ENCODE measurements at places on chromosomes 1 and 21. TPM values are rescaled to one million over a fixed set of nuclear protein-coding genes. Genes with fewer than 3 reads are reported as not detected.
A peak's percentile ranks its signal among the peaks of the same experiment; 100 is the strongest.

GRCh38 chr1:99761774-99762173 lies 4.7 kb downstream of the FRRS1 start:
- DNase-seq: no peak

DNA sequence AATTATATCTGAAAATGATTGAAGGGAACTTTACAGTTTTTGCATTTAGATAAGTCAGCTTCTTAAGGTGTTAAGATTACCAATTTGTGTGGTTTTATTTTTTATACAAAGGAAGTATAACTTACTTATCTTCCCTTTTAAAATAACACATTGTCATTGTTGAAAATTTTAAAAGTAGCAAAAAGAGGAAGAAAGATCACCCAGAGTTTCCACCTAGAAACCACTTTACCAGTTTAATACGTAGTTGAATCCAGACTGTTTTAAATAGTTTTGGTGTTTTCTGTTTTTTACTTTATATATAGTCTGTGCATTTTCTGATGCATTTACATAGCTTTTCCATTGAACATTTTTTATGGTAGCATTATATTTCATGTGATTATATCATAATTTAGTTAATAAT lies 6.1 kb downstream of the CCDC18 start:
- DNase-seq: no peak

DNA sequence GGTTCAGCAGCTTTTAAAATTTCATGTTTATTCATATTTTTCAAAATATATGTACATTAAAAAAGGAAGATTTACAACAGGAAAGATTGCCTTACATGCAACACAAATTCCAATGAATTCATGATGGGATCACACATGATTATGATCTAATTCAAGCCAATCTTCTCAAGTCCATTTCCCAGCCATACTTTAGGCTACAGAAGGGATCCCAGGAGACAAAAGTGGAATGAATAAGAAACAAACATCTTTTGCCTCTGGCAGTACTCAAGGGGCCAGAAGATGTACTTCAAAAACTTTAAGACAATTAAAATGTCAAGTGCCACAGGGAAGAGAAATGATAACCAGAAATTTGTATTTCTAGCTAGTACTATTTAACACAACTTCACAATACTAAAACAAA lies 10.2 kb upstream of the SH2D5 start:
- no peak for DNase-seq

- no peak for DNase-seq
Measured at GRCh38 chr1:44270686-44271628, 57.7 kb downstream of the DMAP1 start.

- no peak for DNase-seq
Measured at GRCh38 chr21:40070871-40071270, 203.6 kb downstream of the PCP4 start.

GRCh38 chr1:63867429-63868176 lies 93.8 kb downstream of the ROR1 start:
- DNase-seq: no peak

- peak; percentile 41 for DNase-seq
Measured at GRCh38 chr1:175678471-175678870, 64.9 kb downstream of the TNR start.

JAM2 gene
- 8.3 TPM for polyA plus RNA-seq

DNA sequence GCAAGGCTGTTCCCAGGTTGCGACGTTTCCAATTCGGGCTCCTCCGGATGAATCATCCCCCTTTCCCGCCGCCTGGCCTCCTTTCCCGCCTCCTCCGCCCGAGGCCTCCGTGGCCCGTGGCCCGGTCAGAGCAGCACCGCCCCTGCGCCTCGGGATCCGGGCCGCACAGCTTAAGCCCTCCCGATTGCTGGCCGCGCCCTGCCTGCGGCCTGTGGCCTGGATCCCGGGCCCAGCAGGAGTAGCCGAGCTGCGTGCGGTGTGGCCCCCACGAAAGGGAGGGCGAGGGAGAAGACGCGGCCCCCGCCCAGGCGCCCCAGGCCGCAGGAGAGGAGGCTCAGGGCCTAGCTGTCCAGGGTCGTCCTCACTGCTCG lies 1.0 kb downstream of the TMEM200B start:
- peak; percentile 49 for DNase-seq

- DNase-seq: no peak
Measured at GRCh38 chr21:36718951-36719501, 20.1 kb downstream of the SIM2 start.

DNA sequence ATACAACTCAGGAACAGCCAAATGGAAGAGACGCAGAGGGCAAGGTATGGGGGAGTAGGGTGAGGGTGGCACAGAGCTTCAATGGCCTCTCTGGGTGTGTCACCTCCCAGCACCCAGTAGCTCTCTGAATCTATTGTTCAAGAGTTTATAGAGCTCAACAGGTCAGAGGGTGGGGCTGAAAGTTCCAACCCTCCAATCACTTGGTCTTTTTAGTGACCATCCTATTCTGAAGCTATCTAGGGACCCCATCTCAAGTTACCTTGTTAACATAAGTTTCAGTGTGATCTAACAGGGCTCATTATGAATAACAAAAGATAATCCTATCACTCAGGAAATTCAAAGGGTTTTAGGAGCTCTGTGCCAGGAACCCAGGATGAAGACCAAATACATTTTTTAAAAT lies 31.2 kb upstream of the ZNF697 start:
- no peak for DNase-seq

THEM5 gene
- not detected for polyA plus RNA-seq

GRCh38 chr1:37157634-37158033 lies 123.3 kb upstream of the GRIK3 start:
- DNase-seq: no peak

DNA sequence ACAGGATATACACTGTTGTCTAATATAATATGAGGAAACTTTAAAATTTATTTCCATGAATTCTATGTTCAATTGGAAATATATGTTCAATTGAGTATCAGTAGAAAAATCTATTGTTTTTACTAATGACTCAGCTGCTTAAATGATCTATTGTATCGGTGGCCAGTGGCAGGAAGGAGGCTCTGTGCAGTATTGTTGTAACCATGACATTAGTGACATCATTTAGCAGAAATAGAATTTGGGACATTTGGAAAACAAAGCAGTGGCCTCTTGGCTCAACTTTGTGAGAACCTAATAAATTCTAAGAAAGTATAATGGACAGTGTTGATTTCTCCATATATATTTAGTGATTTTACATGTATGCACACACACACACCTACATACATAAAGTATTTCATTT lies 257.4 kb downstream of the PDE4B start:
- DNase-seq: no peak

DNA sequence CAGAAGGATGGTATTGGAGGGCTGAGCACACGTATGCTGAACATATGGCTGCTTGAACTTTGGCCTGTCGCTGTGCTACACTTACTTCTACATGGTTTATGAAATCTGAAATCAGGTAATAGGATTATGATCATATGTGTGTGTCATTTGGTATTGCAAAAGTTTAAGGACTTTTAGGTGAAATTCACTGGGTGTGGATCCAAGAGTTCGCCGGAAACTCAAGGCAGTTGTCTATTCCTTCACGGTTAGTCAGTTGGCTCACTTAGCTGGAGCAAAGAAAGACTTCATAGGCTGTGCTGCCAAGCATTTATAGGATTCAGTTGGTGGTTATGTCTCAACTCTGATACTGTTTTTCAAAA lies 927 bp downstream of the UAP1 start:
- DNase-seq: no peak

ALG14 gene
- polyA plus RNA-seq: 2.5 TPM

DNA sequence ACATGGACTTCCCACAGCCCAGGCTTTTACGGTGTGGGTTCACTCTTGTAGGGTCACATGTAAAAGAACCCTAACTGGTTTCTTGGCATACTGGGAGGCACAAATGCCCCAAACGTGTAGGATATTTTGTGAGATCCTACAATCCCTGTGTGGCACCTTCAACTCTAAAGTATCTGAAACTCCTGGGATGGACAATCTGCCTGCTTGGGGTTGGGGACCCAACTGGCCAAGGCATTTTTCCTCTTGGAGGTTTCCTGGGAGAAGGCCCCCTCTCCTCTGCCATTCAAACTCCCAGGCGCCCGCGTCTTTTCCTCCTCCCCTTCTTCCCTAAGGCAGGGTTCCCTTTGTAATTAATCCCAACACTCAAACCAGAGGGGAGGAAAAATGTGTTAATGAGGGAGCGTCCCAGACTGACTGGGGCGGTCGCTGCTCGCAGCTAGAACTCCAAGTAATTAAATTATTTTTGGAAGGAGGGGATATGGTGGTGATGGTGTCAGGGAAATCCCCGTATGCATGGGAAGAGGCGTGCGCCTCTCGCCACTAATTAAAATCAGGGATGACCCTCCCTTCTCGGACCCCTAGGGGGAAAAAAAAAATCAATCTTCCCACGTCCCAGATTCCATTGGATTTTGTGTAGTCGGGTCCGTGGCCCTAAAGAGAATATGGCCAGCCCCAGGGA lies 681 bp upstream of the VANGL2 start:
- no peak for DNase-seq

RAP1GAP gene
- polyA plus RNA-seq: 0.99 TPM

DNA sequence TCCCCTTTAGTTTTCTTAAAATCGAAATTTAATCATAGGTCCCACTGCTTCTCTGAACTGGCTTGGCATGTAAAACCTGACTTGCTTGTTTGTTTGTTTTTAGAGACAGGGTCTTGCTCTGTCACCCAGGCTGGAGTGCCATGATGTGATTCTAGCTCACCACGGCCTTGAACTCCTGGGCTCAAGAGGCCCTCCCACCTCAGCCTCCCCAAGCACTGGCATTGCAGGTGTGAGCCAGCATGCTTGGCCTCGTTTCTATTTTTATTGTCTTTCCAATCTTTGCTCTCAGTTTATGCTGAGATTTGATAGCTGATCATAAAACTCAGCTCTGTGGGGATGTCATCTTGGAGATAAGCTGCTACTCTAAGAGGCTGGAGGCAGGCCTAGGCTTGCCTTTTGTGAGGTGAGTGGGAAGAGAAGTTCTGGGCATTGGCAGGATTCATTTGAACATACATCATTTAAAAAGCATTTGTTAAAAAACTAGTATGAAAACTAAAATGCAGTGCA lies 51.5 kb upstream of the GCLM start:
- DNase-seq: no peak

MIXL1 gene
- not detected for polyA plus RNA-seq

- DNase-seq: no peak
Measured at GRCh38 chr1:21909787-21910503, 27.2 kb downstream of the HSPG2 start.

APOBEC4 gene
- not detected for polyA plus RNA-seq

SLC1A7 gene
- not detected for polyA plus RNA-seq

KRTAP10-5 gene
- not detected for polyA plus RNA-seq

- DNase-seq: no peak
Measured at GRCh38 chr1:173560285-173560880, 42.5 kb downstream of the SLC9C2 start.

LCE1E gene
- not detected for polyA plus RNA-seq

GRCh38 chr21:37402251-37402867 lies 35.8 kb downstream of the DYRK1A start:
- DNase-seq: no peak

EDARADD gene
- polyA plus RNA-seq: not detected

DNA sequence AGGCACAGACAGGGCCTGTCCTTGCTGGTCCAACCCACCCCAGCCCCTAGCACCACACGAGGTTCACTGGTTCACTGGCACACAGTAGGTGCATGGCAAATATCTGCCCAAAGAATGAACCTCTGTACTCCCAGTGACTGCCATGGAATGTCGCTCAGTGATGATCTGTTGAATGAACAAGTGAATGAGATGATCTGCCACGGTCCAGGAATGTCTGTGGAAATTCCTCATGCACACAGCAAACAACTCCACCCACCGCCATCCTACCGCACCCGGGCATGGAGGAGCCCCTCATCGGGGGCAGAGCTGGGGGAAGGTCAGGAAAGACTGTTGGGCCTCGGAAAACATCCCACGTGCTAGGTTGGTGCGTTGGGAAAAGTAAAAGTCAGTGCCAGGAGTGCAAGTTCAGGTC lies 1.7 kb downstream of the HSPG2 start:
- no peak for DNase-seq

DNA sequence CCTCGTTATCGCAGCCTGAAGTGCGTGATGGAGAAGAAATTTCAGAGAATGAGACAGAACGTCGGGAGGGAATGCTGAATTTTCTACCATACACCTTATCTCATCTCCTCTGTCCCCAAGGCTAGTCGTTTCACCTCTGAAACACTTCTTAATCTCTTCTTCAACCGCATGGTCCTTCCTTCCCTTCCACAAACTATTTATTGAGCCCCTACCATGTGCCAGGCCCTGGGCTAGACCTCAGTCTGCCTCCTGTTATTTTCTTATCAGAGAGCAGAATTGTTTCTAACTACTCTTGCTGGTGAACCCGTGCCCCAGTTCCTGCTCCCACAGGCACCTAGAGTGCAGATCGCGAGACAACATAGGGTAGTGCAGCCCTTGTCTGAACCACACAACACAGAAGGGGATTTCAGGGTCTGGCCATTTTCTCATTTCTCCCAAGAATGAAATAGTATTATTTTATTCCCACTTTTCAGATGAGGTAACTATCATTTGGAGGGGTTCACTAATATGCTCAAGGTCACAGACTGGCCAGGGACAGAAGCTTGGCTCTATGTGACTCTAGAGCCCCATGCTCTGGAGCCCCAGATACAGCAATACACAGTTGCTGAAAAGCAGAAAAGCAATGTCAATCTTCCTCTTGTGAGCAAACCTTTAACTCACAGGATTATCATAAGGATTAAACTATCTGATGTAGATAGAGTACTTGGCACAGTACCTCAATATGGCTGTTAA lies 598 bp upstream of the ADIPOR1 start:
- peak; percentile 40 for DNase-seq

GRCh38 chr1:157971769-157972168 lies 21.7 kb upstream of the KIRREL1 start:
- no peak for DNase-seq

GRCh38 chr21:45051580-45052434 lies 22.6 kb upstream of the ADARB1 start:
- DNase-seq: no peak

DNA sequence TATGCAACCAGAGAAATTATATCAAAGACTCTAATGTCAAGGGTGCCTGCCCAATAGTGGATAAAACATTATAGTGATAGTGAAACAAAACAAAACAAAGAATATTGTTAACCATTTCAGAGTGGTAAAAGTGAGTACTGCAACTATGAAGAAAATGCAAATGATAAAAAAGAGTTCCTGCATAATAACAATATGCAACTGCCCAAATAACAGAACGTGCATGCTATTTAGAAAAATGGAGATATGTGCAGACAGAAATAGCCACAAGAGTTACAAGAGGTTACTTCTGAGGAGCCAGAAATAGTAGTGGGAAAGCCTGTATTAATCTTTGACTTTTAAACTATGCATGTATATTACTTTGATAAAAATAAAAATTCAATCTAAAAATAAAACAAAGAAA lies 302.5 kb downstream of the NEGR1 start:
- no peak for DNase-seq

CAP1 gene
- 330 TPM for polyA plus RNA-seq

GRCh38 chr1:79040424-79041082 lies 34.0 kb upstream of the ADGRL4 start:
- DNase-seq: peak; percentile 8

MARK1 gene
- polyA plus RNA-seq: 3.0 TPM

TNFRSF18 gene
- not detected for polyA plus RNA-seq

GRCh38 chr21:44761747-44762208 lies 39.8 kb downstream of the UBE2G2 start:
- DNase-seq: no peak

IQGAP3 gene
- polyA plus RNA-seq: 15.6 TPM

- no peak for DNase-seq
Measured at GRCh38 chr1:226425431-226426031, 17.6 kb upstream of the PARP1 start.

GRCh38 chr1:217981430-217981829 lies 303.7 kb upstream of the RRP15 start:
- DNase-seq: no peak

Data from SK-N-SH (cell line).